ENCODE measurements at places on chromosomes 5 and 9.

GRCh38 chr5:176803943-176804498 is 6.3 kb upstream of the UNC5A start:
- no peak for DNase-seq

- DNase-seq = peak; percentile 81
Measured at GRCh38 chr9:100587375-100587774, 9.5 kb downstream of the CAVIN4 start.

- no peak for DNase-seq
Measured at GRCh38 chr9:97524424-97524823, 23.0 kb downstream of the TMOD1 start.

- DNase-seq = no peak
Measured at GRCh38 chr9:36746415-36746814, 173.7 kb downstream of the MELK start.

- no peak for DNase-seq
Measured at GRCh38 chr5:6900247-6901227, 187.3 kb downstream of the TENT4A start.

GRCh38 chr5:39465097-39465496 is 40.3 kb upstream of the DAB2 start:
- DNase-seq = no peak

- no peak for DNase-seq
Measured at GRCh38 chr9:86854898-86855523, 92.3 kb downstream of the GAS1 start.

- DNase-seq = no peak
Measured at GRCh38 chr9:113973963-113974413, 97.9 kb downstream of the ZNF618 start.

DNA sequence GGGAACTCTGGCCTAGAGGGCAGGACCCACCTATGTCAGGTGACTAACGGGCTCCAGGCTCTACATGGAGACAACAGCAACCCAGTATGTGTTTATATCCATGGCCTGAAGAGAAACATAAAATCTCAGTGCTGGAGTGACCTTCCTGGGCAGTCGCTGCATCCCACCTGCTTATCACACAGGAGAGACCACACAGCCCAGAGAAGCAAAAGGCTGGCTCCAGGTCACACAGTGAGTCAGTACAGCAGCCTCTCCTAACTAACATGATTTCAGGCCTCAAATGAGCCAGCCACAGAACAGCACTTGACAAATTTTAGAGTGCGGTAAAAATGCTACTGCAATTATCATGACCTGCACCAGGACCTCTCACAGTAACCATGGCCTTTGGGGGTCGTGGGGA is 54.0 kb upstream of the TGFBR1 start:
- no peak for DNase-seq

Measured in lung microvascular endothelial cell (primary cell).